ENCODE measurements at places on chromosomes 6 and 20. TPM values are rescaled to one million over a fixed set of nuclear protein-coding genes. Genes with fewer than 3 reads are reported as not detected.

DNA sequence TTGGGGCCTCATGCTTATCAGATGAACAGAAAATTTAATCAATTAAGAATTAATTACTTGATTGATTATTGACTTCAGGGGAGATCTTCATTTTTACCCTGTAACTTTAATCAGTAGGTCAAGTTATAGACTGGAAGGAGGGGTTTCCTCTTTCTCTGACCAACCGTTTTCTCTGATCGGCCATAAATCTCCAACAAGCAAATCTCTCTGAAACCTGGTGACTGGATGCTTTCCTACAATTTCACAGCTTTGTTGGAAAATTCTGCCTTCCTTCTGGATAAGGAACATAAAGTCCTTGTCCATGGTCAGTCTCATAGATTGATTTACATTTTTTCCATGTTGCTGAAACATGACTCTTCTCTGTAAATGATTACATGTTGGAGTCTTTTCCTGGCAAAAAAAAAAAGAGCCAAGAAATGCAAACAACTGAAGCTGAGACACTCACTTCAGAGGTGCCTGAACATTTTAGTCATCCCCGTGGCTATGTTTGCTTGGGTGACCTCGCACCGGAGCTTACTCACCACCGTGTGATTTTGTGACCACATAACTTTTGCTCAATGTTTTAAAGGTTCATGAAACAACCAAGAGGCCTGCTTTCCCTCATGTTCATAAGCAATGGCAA is 31.0 kb downstream of the IRF4 start:
- H3K4me3 ChIP-seq: no peak overlapping the region
- DNase-seq: no peak
- H3K36me3 ChIP-seq: no peaks in the 10 kb centered on the region
- no peak overlapping the region for H3K27ac ChIP-seq

- no peak for DNase-seq
- peaks cover 15% of the 10 kb centered on the region for H3K4me1 ChIP-seq
- no peaks in the 10 kb centered on the region for H3K36me3 ChIP-seq
Observed at GRCh38 chr6:7108964-7109836, 1.4 kb downstream of the RREB1 start.

The ZNF217 gene
- 76.6 TPM for total RNA-seq

GRCh38 chr6:109474995-109475394 is 8.0 kb downstream of the ZBTB24 start:
- no peak overlapping the region for H3K4me3 ChIP-seq
- peaks cover 28% of the 10 kb centered on the region for H3K4me1 ChIP-seq
- H3K27me3 ChIP-seq: no peaks in the 10 kb centered on the region
- peaks cover 5% of the 10 kb centered on the region for H3K36me3 ChIP-seq
- H3K27ac ChIP-seq: no peak overlapping the region
- DNase-seq: no peak

The HUS1B gene
- 0.45 TPM for total RNA-seq

DNA sequence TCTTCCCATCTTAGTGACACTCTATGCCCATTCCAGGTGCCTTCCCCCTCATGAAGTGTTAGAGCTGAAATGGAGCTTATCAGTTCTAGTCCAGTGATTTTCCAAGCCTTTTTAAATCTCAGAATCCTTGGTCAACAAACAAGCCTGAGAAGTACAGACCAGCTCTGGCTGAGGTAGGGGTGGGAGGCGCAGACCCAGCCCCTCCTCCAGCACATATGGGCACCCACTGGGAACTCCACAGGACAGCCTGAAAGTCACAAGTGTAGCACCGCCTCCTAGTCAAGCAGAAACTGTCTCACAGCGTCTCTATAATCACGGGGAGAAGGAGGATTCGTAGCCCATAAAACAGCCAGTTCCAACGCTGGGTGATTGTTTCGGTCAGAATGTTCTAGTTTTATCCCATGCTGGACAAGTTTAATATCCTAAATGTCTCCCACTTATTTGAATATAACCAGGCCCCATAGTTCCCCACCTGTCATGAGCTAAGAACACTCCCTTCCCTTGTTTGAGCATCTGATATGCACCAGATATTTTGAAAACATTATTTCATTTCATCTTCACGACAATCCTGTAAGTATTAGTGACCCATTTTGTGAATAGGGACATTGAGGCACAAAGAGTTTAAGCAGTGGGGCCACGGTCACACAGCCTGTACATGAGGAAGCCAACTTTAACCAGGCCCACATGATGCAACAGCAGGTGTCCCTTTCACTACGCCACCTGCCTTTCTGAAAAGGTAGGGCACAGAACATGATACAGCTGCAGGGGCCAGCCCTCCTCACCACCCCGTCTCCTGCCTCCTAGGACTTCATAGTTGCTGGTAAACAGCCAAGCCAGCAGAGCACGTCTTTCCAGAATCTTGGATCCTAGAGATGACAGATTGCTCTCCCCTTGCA is 40.1 kb downstream of the TRAF3IP2 start:
- no peak overlapping the region for H3K4me3 ChIP-seq
- no peaks in the 10 kb centered on the region for H3K27me3 ChIP-seq
- H3K36me3 ChIP-seq: peaks cover 49% of the 10 kb centered on the region
- peaks cover 15% of the 10 kb centered on the region for H3K4me1 ChIP-seq
- H3K27ac ChIP-seq: peak overlapping the region; percentile 53
- DNase-seq: no peak

The ACTL10 gene
- 3.7 TPM for total RNA-seq

Data from GM12878 (cell line).